A549 treated with AZD2906 at 1 μM for 4 hours (cell line): ENCODE measurements at places on chromosomes 12 and 14. TPM values are rescaled to one million over a fixed set of nuclear protein-coding genes. Genes with fewer than 3 reads are reported as not detected.

Gene ADAM21
- 0.02 to 0.03 TPM in 2 of 5 replicates, not detected in the others for total RNA-seq

Gene DEGS2
- 1.5 to 3.7 TPM (median 3.0 TPM) in 5 replicates for total RNA-seq

Gene DAZAP2
- total RNA-seq = 316 to 381 TPM (median 322 TPM) in 5 replicates

Gene LRTM2
- 0.02 to 0.09 TPM (median 0.05 TPM) in 4 of 5 replicates, not detected in the other for total RNA-seq

Gene CLECL1
- total RNA-seq = not detected in 5 replicates

Gene RHEBL1
- total RNA-seq = 3.2 to 5.1 TPM (median 4.1 TPM) in 5 replicates

Gene IAPP
- total RNA-seq = not detected in 5 replicates

Gene SMIM41
- not detected in 5 replicates for total RNA-seq

Gene PLXNC1
- total RNA-seq = 0.06 to 0.15 TPM (median 0.10 TPM) in 5 replicates

Gene IL26
- not detected in 5 replicates for total RNA-seq

Gene ACVR1B
- total RNA-seq = 14.9 to 19.7 TPM (median 17.0 TPM) in 5 replicates

Gene POC1B
- 17.7 to 25.5 TPM (median 23.2 TPM) in 5 replicates for total RNA-seq

Gene TBX5
- total RNA-seq = not detected in 5 replicates

Gene FAM181A
- total RNA-seq = not detected in 5 replicates

Gene ENDOU
- total RNA-seq = 0.02 to 0.07 TPM (median 0.05 TPM) in 4 of 5 replicates, not detected in the other

Gene POLE2
- total RNA-seq = 10.4 to 14.2 TPM (median 12.4 TPM) in 5 replicates

Gene P2RX4
- total RNA-seq = 15.7 to 22.5 TPM (median 18.9 TPM) in 5 replicates
